ENCODE measurements at places on chromosomes 12 and 14.

- no peak for ATAC-seq
Observed at GRCh38 chr14:96117101-96117897, 78.1 kb downstream of the C14orf132 start.

DNA sequence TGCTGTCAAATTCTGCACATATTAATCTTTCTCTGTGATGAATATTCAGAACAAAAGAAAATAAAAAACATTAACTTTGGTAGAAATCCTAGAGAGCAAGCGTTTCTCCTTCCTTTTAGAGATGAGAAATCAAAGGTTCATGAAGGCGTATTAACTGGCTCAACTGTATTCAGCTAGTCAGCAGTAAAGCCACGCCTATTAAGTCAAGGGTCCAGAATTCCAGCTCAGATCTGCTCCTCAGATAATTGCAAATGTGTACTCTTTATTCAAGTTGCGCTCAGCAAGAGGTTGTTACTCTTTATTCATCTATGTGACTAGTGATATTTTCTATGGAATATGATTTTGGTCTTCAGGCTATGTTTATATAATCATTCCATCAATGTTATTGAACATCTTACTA is 13.1 kb upstream of the POC1B start:
- ATAC-seq, result no peak

GRCh38 chr12:125528281-125528680 is 463.0 kb downstream of the AACS start:
- ATAC-seq, result no peak

DNA sequence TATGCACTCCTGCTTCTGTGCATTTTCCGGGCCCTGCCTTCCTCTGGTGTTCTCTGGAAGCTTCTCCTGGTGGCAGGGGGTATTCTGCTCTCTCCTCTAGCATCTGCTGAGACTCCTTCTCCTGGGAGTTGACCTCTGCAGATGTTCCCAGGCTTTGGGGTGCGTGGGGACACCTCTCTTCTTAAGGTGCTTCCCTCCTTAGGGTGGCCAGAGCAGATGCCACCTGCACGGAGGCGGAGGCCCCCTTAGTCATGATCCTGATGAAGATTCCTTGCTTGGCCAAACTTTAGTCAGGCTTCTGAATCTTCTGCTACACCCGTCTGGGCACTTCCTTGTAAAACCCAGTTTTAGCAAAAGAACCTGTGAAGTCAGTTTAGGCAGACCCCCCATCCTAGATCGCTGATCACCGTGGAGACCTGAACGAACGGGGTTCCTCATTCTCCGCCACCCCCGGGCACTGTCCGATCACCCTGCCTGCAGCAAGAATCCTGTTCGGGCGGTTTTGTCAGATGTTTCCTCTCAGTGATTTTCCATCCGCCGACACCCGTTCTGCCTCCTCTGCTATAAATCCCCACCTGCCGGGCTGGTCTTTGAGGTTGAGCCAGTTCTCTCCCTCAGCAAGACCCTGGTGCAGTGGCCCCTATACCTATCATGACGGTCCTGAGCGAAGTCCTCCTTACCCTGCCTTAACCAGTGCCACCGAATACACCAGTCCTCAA is 111.9 kb downstream of the CALM1 start:
- ATAC-seq, result no peak

DNA sequence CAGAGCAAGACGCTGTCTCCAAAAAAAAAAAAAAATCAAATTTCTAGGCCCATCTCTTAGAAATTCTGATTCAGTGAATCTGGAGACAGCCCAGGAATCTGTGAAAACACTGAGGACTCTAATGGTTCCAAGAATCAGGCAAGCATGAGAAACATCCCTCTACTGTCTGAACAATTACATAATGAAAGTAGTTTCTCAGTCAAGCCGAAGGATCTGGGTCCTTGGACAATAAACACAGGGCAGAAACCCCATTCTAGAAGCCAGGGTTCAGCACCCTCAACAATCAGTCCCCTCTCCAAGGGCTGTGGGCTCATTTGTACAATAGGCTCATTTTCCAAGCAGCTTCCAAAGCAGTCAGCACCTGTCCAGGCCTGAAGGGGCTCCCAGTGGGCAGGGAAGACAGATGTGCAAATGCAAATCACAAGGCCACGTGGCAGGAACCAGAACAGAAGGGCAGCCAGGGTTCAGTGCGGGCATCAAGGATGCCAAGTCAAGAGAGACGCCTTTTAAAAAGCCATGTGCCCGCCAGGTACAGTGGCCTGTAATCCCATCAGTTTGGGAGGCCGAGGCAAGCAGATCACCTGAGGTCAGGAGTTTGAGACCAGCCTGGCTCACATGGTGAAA is 96.1 kb downstream of the KSR2 start:
- no peak for ATAC-seq

- ATAC-seq, result no peak
Observed at GRCh38 chr14:90551070-90551704, 154.4 kb downstream of the CALM1 start.

GRCh38 chr12:125540580-125541204 is 475.5 kb downstream of the AACS start:
- ATAC-seq, result no peak

GRCh38 chr12:124299628-124300388 is 4.9 kb downstream of the RFLNA start:
- no peak for ATAC-seq

GRCh38 chr14:22890416-22890815 is 7.4 kb downstream of the REM2 start:
- no peak for ATAC-seq

GRCh38 chr12:47801170-47801903 is 18.4 kb downstream of the HDAC7 start:
- no peak for ATAC-seq

GRCh38 chr12:49129332-49130150 is 1.7 kb downstream of the TUBA1B start:
- ATAC-seq, result no peak

GRCh38 chr12:82359115-82359478 is 768 bp downstream of the METTL25 start:
- ATAC-seq, result peak; percentile 3

GRCh38 chr12:115632308-115632707 is 645.2 kb downstream of the MED13L start:
- ATAC-seq, result no peak

DNA sequence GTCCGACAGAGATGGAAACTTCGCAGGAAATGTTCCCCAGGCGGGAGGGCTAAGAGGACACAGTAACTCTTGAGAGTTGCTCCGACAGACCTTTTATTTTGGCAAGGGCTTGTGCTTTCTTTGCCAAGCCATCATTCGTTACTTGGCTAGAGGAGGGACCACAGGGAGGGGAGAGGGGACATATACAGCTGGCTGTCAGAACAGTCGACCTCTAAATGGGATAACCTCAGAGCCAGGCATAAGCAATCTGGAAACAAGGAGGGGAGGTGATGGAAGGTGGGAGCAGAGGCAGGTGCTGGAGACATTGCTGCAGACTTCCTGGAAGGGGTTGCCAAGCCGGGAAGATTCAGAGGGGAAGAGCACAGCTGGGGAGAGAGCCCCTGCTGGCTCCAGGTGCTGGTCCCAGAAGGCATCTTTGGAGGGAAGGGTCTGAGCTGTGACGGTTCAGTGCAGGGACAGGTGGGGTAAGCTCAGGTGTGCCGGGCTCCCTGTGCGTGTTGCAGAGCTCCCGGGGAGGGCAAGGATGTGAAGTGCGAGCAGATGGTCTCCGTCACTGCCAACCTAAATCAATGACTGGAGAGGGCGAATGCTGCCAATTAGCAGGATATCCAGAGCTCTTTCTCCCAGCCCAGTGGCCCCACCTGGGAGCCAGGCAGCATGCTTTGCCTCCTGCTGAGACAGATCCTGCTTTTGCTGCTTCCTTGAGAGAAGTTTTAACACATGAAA is 50.1 kb downstream of the CHST11 start:
- no peak for ATAC-seq

DNA sequence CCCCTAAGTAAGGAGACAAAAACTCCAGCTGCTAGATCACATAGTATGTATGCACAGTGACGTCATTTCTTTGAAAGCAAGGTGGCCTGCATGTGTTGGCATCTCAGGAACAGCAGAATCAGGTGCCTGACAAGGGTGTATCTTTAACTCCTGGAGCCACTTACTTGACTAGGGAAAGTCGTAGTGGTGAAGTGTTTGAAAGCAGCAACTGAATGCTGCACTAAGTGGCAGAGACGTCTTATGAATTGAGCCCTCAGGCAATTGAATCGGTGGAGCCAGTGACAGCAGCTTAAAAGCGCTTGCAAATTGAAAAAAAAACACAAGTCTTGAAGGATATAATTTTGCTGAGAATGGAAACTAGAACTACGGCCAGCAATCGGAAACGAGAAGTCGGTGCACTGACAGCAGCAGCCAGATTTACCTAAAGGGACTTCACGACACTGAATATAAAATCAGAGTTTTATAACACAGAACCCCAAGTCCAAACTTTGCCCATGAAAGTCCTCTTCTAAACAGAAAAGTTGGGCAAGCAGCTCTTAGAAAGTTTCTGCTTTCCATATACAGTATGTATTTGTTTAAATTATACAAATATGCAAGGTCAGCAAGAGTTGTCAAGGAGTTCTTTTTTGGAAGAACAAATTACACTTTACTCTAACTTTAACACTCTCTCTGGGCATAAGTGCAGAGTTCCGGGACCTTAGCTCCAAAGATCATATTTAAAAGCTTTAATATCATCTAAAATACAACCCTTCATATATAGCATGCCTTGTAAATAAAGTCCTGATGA is 1.1 kb downstream of the IGF1 start:
- ATAC-seq, result peak; percentile 11

- ATAC-seq, result no peak
Observed at GRCh38 chr14:83294941-83295340, 1761.3 kb upstream of the SEL1L start.

GRCh38 chr14:34782031-34782430 is 67.6 kb upstream of the CFL2 start:
- no peak for ATAC-seq

DNA sequence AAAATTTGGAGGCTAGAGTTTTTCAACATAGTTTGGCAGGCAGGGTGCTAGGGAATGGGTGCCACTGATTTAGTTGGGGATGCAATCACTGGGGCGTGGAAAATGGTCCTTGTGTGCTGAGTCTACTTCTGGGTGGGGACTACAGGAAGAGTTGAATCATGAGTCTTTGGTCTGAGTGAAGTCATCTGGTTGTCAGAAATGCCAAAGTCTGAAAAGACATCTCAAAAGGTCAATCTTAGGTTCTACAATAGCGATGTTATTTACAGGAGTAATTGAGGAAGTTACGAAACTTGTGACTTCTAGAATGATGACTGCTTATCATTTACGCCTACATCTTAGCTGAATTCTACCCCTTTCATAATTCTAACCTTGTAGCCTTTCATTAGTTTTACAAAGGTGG is 209.1 kb downstream of the NUBPL start:
- no peak for ATAC-seq

- no peak for ATAC-seq
Observed at GRCh38 chr14:89616852-89617341, 199.9 kb upstream of the FOXN3 start.

DNA sequence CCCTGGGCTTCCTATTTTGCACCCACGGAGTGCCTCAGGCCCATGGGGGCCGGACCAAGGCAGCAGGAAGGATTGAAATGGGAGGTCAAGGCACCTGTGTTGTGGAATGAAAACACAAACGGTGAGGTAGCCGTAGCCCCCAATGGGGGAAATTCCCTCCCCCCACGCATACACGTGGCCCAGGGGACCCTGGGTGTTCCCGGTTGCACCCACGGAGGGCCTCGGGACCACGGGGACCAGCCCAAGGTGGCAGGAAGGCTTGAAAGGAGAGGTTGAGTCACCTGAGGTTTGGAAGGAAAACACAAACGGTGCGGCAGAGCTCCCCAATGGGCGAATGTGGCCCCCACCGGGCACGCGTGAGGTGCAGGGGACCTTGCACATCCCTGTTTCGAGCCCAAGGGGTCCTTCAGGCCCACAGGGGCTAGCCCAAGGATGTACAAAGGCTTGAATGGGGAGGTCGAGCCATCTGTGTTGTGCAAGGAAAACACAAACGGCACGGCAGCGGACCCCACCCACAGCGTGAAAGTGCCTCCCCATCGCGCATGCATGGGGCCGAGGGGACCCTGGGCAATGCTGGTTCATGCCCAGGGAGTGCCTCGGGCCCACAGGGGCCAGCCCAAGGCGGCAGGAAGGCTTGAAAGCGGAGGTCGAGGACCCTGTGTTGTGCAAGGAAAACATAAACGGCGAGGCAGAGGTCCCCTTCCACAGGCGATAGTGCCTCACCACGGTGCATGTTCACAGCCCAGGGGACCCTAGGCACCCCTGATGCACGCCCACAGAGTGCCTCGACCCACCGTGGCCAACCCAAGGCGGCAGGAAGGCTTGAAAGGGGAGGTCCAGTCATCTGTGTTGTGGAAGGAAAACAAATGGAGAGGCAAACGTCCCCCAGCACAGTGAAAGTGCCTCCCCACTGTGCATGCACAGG is 376.7 kb downstream of the ALG10 start:
- no peak for ATAC-seq

GRCh38 chr12:64813723-64814122 is 10.7 kb upstream of the TBC1D30 start:
- no peak for ATAC-seq

GRCh38 chr12:89180496-89180895 is 171.8 kb downstream of the DUSP6 start:
- peak; percentile 51 for ATAC-seq

DNA sequence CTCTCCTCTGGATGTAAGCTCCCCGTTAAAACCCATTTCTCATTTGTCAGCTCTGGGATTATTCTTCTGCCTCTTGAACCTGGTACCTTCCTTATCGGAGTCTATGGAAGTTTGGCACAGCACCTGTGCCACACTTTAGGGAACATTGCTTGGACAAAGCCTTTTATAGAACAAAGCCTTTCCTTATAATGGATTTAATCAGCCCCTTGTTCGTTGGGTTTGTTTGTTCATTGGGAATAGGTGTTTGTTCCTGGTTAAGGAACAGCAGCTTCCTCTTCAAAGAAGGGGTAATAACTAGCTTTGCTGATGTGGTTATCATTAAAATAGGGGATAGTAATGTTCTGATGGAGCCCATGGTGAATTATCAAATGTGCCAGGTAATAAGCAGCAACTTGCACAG is 70.4 kb downstream of the NRXN3 start:
- no peak for ATAC-seq

GRCh38 chr14:74563233-74563585 is 48.8 kb downstream of the LTBP2 start:
- ATAC-seq, result peak; percentile 21

DNA sequence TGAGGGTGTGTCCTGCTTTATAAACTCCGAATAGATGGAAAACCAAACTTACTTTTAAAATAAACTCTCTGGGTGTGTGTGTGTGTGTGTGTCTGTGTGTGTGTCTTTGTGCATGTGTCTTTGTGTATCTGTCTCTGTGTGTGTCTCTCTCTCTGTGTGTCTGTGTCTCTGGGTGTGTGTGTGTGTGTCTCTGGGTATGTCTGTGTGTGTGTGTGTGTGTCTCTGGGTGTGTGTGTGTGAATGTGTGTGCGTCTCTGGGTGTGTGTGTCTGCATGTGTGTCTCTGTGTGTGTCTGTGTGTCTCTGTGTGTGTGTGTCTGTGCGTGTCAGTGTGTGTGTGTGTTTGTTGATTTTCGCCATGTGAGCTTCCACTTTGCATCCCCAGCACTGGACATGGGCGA is 9.2 kb downstream of the RAN start:
- no peak for ATAC-seq

DNA sequence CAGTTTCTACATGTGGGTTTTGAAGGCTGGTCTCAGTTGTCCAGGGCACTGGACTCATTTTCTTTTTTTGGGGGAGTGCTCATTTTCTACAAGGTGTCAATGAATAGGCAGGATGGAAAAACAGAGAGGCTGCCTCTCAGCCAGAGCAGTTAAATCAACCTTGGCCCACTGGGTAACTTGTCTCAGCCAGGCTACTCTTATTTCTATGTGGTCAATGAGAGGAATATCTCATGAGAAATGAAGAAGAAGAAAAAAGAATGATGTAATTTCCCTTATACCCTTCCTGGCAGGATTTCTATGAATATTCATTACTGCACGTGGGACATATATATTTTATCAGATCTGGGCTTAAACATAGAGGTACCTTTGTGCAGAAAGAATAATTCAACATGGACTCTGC is 155.2 kb upstream of the E2F7 start:
- no peak for ATAC-seq
